Breast epithelium (tissue), 4 donors: ENCODE measurements at places on chromosomes 6 and 20. TPM values are rescaled to one million over a fixed set of nuclear protein-coding genes. Genes with fewer than 3 reads are reported as not detected.

The SOX18 gene
- total RNA-seq = 1.8 TPM

The CAP2 gene
- 15.1 TPM for total RNA-seq

The EDN3 gene
- total RNA-seq = 12.1 TPM

The SLC22A7 gene
- total RNA-seq = not detected

The PNLDC1 gene
- not detected for total RNA-seq

The PBOV1 gene
- total RNA-seq = not detected

The HLA-DPB1 gene
- total RNA-seq = 80.3 TPM

DNA sequence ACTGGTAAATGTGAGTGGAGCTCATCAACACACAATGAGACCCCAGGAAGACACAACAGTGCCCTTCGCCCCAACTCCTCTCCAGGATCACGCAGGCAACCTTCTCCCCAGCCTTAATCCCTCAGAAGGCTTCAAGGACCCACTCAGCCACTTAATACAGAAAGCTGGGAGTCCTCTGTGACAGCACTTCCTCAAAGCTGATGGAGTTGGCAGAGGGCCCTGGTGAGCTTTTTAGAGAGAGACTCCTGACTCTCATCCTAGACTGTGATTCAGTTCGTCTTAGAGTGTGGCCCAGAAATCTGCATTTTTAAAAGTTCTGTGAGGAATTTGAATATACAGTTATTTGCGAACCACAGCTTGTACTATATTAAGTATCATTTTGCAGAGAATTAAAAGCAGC, 187.7 kb downstream of the UST start:
- DNase-seq = no peak

GRCh38 chr6:166778046-166778445, 151.0 kb upstream of the RPS6KA2 start:
- no peak for DNase-seq

DNA sequence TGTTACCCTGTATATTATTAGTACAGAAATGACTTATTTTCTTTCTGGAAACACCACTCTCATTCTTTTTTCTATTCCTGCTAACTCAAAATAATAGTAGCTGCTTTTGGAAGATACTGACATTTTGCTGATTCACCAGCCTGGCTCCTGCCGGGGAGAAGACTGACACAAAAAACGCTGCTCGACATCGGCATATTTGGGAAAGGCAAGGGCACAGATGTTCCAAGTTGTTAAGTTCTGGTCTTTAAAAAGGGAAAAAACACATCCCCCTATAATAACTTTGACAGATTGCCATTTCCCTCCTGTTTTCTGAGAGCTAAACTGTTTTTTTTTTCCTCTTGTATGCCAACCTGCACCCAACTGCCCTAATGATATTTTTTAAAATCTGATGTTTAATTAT, 55.4 kb downstream of the CTNNBL1 start:
- no peak for DNase-seq

DNA sequence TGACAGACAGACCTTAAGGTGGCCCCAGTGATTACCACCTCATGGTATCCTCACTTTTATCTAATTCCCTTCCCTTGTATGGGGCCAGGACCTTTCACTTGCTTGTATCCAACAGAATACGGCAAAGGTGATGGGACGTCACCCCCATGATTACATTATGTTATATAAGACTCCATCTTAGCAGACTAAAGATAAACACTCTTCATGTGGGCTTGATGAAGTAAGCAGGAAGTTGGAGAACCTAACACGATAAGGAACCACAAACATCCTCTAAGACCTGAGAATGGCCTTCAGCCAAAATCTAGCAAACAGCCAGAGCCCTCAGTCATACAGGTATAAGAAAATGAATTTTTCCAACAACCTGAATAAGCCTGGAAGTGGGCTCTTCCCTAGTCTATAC, 8.0 kb downstream of the SLC17A3 start:
- no peak for DNase-seq

DNA sequence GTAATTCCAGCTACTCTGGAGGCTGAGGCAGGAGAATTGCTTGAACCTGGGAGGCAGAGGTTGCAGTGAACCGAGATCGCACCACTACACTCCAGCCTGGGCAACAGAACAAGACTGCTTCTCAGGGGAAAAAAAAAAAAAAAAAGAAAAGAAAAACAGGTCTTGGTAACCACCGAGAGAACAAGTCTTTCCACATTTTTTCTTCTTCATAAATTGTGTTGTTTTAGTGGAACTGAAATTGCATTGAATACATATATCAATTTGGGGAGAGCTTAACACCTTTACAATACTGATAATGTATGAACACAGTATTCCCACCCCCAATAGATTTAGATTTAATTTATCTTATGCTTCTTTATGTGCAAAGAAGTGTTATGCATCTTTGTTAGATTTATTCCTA, 70.0 kb upstream of the PLEKHG1 start:
- DNase-seq = no peak

GRCh38 chr6:71730284-71730683, 156.1 kb upstream of the RIMS1 start:
- DNase-seq = no peak

DNA sequence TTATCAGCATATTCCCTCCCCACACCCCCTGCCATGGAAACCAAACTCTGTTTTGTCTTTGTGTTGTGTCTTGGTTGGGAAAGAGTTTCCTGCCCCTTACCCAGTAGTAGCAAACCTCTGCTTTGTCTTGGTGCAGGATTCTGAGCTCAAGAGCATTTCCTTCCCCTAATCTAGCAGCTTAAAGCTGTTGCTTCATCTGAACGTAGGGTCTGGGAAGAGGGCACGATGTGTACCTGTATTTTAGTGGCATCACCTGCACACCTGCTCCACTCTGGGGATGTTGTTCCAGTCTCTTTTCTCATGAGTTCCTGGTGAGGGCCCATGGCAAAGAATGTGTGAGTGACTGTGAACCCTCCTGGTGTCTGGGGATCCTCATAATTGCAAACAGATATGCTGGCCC, 164.7 kb downstream of the SCP2D1 start:
- no peak for DNase-seq

GRCh38 chr20:431012-431904, 23.2 kb downstream of the RBCK1 start:
- peak; percentile 66 for DNase-seq

- no peak for DNase-seq
Observed at GRCh38 chr6:111591901-111592461, 13.7 kb downstream of the TRAF3IP2 start.

DNA sequence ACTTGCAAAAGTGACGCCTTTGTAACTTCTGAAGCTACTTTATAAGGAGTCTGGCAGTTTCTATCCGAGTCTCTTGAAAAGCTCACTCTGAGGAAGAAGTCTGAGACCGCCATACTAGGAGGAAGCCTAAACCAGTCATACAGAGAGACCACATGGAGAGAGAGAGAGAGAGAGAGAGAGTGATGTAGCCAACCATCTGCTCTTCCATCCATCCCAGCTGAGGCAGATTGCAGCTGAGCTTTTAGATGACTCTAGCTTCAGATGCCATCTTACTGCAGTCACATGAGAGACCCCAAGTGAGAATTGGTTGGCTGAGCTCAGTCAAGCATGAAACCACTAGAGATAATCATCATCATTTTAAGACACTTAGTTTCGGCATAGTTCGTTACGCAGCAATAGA, 15.0 kb upstream of the DTNBP1 start:
- no peak for DNase-seq

GRCh38 chr6:33975661-33976436, 170.0 kb downstream of the GRM4 start:
- no peak for DNase-seq

- no peak for DNase-seq
Observed at GRCh38 chr6:21461844-21462518, 131.6 kb upstream of the SOX4 start.

DNA sequence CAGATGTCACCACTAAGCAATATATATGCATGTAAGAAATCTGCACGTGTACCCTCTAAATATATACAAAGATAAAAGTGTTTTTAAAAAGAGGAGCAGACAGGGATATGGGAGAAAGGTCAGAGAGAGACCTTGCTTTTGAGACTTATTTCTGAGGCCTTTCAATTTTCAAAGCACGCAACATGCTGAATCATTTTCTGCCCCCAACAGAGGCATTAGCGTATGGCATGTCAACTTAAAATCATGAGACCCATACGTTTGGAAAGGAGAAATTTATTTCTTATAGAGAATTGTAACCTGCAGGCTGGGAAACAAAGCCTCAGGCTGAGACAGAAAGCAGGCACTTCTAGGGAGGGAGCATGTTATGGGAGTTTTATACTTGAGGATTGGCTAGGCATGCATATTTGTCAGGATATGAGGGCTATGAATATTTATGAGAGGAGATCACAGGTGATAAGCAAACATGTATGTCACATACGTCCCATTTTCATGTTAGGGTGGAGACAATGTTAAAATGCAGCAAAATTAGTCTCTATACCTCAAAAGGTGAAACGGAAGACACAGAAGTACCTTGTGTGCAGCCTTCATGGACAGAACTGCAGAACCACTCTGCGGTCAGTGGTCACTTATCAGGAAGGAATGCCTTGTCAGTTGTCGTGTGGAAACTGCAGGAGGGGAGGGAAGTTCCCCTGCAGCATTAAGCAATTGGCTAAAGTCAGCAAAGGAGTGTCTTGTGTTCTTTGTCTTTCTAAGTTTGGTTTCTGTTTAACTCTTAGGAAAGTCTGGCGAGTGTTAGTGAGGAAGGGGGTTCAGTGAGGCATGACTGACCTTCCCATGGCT, 6.3 kb upstream of the GABRR2 start:
- DNase-seq = no peak

DNA sequence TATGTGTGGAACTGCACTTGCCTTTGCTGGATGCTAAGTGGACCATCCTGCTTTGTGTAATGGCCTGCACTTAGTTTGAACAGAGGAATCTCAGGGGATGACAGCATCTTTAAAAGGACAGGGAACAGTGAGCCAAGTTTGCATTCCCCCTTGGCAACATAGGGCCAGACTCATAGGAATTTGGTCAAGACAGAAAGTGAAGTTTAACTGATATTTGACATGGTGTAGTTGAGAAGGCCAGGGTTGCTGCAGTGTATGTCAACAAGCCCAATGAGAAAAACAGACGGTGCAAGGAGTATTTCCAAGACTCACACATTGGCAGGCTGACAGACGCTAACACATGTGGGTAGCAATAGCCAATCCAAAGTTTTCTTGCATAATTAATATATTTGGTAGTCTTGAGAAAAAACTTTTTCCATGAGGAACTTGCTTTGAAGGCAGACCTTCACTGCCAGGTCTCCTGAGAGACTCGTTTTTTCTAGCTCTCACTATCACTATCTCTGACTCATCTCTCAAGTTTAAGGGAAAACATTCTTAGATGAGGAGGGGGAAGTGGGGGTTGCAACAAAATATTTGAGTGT, 213.8 kb downstream of the IBTK start:
- DNase-seq = no peak

DNA sequence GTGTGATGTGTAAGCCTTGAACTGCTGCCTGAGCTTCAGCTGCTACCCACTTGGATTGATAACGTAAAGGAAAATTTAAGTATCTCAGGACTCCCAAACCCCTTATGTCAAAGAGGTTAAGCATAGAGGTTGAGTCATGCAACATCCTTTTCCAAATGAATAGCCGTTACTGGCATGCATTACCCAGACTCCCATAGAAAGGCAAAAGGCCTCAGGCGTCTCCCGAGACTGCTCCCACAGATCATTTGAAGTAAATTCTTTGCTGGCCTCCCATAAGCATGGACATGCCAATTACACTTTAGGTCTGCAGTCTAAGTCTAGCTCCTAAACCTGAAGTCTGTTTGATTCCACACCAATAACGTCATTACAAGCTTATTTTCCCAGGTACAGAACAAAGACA, 14.7 kb downstream of the IPCEF1 start:
- DNase-seq = no peak

GRCh38 chr20:35443003-35443402, 5.0 kb upstream of the GDF5 start:
- no peak for DNase-seq
